NCI-H748 treated with DMSO at 0.1 percent for 48 hours (cell line): ENCODE measurements at places on chromosomes 12 and 14.
A peak's percentile ranks its signal among the peaks of the same experiment; 100 is the strongest.

DNA sequence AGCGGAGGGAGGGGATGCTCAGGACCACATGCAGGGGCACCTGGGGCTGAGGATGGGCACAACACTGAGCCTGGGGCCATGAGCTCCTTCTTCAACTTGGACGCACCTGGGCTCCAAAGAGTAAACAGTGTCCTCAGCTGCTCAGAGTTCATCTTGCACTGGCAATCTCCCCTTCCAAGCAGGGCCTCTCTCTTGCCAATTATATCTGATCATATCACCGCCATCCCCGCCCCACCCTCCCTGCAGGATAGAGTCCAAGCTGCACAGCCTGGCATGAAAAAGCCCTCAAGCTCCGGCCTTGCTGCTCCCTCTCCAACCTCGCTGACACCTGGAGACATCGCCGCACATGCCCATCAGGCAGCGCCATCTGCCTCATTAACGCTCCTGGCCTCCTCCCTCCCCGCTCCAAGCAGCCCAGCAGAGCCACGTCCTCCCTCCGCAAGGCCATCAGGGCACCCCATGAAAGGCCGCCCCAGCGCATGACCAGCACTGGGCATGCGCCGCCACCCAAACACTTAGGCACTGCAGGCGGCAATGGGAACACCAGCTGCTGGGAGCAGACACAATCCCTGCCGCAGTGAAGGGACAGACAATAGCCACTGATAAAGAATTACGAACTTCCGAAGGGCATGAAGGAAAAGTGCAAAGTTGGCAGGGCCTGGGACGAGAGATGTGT lies 88.8 kb downstream of the CHGA start:
- DNase-seq: no peak

GRCh38 chr12:5827591-5827990 lies 117.5 kb downstream of the ANO2 start:
- no peak for DNase-seq

DNA sequence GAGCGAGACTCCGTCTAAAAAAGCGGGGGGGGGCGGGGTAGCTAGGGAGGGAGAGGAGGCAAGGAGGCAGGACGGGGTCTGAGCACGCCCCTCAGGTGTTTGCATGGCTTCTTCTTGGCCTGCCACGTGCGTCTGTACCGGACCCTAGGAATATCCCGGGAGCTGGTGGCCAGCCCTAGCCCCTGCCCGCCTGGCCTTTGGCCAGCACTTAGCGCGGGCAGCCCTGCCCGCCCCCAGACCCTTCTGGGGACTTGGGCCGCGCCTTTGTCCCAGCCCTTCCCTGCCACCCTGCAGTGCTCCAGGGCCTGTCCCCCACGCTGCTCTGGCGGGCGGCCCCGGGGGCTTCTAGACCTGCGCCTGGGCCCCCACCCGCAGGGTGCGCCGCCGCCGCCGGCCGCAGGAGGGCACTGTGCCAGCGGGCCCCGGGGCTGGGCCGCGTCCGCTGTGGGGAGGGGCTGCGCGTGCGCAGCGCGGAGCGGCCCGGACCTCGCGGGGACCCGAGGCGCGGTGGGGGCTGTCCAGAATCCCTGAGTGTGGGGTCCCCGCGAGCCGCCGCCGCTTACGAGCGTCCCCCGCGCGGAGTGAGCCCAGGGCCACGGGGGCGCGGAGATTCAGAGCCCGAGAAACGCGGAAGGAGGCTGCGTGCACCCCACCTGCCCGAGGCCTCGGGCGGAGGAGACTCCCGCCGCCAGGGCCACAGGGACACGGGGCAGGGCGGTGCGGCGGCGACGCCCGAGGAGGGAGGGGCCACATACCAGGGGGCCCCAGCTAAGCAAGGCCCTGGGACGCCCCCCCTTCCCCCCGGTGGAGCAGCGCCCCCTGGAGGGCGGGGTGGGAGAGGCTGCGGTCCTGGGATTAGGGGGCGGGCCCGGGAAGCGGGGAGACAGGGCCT lies 21.0 kb downstream of the SLC25A29 start:
- peak; percentile 37 for DNase-seq

- DNase-seq: no peak
These were observed 47.6 kb downstream of the EML1 start for GRCh38 chr14:99840774-99841305.

- DNase-seq: no peak
These were observed 221.2 kb downstream of the KCNH5 start for GRCh38 chr14:62824086-62824485.

- no peak for DNase-seq
These were observed 535.8 kb downstream of the PRKD1 start for GRCh38 chr14:29391801-29392200.

DNA sequence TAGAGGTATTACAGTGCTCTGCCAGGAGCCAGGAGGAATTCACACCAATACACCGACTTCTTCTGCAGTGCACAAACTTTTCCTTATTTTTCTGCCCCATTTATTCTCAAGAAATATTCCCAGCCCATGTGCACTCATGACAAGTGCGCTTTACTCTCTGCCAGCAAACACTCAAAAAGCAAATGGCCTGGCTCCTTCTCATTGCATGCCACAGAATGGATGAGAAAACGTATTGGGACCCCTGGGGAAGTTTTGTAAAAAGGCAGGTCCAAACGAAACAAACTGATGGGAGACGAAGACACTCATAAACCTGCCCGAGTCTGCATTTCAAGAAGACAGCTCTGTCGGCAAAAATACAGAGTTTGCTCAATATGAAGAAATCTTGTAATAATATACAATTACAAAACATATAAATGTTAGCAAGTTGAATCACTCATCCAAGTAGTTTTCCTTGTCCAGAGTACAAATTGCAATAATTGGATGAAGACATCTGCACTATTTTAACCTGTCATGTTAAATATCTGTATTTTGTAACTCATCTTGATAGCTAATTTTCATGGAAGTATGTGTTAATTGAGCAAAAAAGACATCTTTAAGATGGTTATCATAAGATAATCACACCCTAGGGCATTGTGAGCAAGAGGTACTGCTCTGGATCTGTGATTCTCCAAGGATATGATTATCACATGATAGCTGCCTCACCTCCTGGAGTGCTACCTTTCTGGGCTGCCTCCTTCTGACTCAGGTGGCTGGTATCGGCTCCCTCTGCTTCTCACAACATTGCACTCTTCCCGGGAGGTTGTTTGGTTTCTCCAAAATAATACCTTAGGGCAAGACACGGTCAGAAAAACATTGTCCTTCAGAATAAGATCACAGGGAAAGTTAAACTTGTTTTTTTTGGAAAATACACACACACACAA lies 260.8 kb upstream of the G2E3 start:
- DNase-seq: no peak

DNA sequence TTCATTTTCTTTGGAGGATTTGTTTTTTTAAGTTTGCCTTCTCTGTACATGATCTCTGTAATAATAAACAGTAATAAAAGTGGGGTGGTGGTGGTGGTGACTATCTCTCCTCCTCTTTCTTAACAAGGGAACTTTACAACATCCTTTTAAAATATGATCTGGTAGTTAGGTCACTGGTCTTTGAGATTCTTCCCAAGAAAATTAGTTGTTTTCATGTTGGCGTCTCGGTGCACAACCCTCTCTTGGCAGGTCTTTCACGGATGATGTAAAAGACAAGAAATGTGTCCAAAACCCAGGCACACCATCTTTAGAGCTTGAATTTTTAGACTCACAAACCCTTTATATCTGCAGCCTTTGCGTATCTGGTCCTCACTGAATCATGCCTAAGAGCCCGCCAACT lies 488.5 kb upstream of the TBX3 start:
- no peak for DNase-seq

DNA sequence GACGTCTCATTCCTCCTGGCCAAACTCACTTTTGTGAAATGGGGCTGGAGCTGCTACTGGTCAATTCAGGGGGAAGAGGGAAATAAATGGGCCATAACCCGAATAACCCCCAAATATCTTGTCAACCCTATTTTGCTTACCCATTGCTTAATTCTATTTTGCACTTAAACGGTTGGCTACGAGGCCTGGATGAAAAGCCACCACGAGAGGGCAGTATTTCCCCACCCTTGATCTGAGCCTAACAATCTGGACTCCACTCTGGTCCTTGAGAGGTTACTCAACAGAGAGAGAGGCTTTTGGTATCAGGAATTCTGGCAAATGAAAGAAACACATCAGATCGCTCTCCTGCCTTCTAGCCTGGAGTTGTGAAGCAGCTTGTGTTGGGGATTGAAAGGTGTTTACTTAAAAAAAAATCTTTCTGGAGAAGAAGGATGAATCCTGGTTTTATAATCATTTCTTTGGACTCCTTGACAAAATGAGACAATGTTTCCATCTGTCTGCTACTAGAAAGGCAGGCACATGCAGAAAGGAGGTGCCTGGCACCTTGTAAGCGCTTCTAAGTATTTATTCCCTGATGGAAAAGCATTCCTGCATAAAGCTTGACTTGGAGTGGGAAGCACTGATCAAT lies 22.4 kb upstream of the FBXO21 start:
- DNase-seq: peak; percentile 64
